ENCODE measurements at places on chromosomes 12 and 14.
A peak's percentile ranks its signal among the peaks of the same experiment; 100 is the strongest.

DNA sequence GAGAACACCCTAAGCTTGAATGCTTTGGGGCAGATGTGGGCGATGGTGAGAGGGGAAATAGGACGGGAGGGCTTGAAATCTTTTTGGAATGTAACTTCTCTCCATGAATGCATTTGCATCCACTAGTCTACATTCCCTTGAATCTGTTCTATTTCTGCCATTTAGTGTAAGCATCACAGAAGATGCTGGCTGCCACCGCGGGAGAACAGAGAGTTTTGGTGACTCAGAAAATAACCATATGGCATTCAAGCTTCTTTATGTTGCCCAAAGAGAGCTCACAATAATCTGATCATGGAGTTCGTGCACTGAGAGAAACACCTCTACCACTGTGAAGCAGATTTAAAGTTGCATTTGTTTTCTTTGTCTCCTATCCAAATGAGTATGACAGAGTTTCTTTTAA is 52.6 kb upstream of the OTX2 start:
- DNase-seq, result no peak

DNA sequence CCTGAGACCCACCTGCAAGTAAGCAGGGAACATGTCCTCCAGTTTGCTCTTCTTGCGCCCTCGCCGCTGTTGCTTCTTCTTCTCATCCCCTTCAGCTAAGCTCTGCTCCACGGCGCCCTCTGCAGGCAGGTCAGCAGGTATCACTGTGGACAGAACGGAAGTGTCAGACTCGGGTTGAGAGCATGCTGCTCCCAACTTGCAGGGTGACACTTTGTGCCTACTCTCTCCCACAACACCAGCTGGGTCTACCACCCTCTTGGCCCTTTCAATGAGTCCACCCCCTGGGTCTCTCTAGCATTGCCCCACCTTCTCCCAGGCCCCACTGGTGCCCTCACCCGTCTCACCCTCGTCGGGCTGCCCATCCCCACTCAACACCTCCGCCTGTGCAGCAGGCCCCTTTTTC is 16.7 kb downstream of the KMT2D start:
- peak; percentile 82 for DNase-seq

DNA sequence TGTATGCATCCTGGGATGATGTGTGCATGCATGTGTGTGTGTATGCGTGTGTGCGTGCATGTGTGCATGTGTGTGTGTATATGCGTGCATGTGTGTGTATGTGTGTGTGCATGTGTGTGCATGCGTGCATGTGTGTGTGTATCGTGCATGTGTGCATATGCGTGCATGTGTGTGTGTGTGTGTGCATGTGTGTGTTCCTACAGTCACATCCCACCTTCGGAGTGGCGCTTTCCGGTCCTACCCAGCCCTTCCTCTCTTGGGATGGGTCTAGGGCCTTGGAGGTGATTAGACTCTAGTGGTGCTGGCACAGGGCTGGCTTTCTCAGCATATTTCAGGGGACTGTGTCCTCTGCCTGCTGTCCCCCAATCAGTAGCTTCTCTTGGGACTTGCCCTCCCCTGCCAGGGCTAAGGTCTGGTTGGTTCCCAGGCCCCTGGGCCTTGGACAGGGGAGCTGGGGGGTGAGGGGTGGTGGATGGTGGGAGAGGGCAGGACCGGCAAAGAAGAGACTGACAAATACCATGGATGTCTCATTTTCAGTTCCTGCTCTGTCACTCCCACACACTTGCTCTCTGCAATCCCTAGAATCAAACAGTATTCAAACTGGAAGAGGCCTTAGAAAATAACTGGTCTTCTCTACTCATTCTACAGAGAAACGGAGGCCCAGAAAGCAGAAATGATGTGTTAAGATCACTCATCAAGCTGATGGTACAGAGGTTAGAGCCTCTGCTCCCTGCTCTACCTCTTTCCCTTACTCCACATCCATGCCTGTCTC is 21.9 kb upstream of the FAIM2 start:
- no peak for DNase-seq

- DNase-seq, result no peak
These were observed 294.3 kb upstream of the RTL1 start for GRCh38 chr14:101197595-101198397.

- no peak for DNase-seq
These were observed 4.2 kb upstream of the FGF6 start for GRCh38 chr12:4449851-4450221.

- DNase-seq, result peak; percentile 3
These were observed 31.4 kb downstream of the JDP2 start for GRCh38 chr14:75459099-75459741.

Measured in CD4-positive, alpha-beta T cell treated with Interleukin-4 for 1 hour (primary cell).